NCI-H526 treated with DMSO at 0.1 percent for 48 hours (cell line): ENCODE measurements at places on chromosomes 16 and 17.

GRCh38 chr17:32124985-32125847, 17.1 kb upstream of the RHOT1 start:
- DNase-seq: no peak

- no peak for DNase-seq
These were observed 149.9 kb upstream of the PLCG2 start for GRCh38 chr16:81629034-81629802.

DNA sequence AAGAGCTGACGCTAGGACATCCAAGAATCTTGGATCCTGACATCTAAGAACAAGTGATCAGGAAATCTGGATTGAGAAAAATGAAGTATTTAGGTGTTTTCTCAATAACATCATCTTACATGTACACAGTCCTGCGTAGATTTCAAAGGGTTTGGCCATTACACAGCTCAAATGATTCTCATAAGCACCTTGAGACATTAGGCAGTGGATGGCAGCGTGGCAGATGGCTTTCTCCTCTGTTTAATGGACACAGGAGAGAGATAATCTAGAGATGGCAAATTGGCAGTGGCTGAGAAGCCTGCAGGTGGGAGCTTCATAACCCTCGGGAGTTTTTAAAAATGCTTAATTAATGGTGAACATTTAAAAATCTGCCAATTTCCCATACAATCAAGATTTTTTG, 137.5 kb downstream of the ZFHX3 start:
- DNase-seq: no peak

DNA sequence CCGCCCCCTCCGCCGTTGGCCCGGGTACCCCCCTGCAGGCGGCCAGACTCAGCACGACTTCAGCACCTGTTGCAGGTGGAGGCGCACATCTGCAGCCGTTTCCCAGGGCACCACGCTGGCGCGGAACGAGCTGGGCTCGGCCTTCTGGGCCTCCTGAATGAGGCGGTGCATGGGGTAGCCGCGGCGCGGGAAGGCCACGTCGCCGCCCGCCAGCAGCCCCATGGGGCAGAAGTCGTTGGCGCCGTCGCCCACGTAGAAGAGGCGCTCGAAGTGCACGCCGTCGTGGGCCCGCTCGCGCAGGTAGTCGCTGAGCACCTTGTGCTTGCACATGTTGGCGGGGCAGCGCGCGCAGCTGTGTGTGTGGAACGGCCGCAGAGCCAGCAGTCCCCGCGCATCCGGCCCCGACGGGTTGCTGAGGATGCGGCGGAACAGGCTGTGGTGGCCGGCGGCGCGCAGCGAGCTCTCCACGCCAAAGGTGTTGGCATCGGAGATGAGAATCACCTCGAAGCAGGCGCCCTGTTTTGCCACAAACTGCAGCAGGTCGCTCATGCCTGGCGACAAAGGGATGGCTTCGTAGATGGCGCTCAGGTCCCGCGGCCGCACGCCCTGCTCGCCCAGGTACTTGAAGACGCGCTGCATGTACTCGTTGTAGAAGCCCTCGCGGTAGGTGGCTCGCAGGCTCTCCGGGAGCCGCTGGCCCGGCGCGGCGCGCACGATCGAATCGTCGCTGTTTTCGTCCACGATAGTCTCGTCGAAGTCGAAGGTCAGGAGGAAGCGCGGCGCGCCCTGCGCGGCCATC, 6.2 kb downstream of the PHOSPHO1 start:
- DNase-seq: peak; percentile 14

- DNase-seq: no peak
These were observed 11.5 kb downstream of the MPRIP start for GRCh38 chr17:17053446-17054379.

GRCh38 chr16:56513972-56514371, 5.9 kb downstream of the BBS2 start:
- DNase-seq: peak; percentile 2

DNA sequence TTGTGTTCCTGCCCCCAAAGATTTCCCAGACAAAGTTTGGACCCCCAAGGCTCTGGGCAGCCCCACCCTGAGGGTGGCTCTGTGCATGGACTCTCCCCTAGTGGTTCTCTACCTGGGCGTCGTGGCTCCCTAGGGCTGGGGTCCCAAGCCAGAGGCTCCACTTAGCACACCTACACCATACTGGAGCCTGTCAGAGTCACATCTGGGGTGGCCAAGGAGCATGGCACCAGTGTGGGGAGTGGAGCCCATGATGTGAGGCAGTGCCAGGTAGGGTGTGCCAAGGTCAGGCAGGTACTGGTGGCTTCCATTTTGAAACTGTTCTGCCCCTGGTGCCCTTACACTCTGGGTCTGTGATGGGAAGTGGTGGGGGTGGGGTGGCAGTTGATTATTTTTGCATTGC, 109.9 kb upstream of the GNAO1 start:
- no peak for DNase-seq

GRCh38 chr17:69961501-69962145, 113.4 kb upstream of the KCNJ16 start:
- DNase-seq: no peak

GRCh38 chr17:64230791-64231408, 32.2 kb downstream of the TEX2 start:
- DNase-seq: no peak

DNA sequence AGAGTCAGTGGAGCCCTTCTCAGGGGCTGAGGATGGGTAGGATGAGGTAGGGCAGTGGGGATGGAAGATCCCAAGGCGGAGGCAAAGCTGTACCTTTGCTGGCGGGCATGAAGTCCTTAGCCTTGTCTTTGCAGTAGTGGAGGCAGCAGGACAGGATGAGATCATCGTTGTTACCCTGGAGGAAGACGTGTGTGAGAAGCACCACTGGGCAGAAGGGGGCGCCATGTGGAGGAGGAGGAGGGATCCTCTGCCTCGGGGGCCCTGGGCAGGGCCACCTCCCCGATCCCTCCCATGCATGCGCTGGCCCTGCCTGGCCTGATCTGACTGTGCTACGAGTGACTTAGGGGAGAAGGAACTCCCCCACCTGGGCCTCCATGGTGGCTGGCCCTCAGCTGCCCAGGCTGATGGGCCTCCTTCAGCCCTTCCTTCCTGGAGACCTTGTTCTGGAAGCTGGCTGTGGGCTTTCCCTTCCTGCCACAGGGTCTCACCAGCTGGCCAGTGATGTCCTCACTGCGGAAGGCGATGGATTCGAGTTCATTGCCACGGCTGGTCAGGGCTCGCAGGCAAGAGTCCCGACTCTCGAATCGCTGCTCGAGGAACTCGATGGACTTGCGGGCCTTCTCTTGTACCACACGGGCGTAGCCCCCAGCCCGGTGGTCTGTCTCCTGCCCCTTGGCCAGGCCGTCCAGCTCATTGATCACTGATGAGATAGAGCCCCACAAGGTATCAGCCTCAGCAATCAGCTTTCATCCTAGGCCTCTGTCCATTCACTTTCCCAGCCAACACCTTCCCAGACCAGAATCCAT, 10.3 kb downstream of the HIC1 start:
- DNase-seq: no peak

- no peak for DNase-seq
These were observed 918.7 kb downstream of the CDH11 start for GRCh38 chr16:64203126-64203525.

DNA sequence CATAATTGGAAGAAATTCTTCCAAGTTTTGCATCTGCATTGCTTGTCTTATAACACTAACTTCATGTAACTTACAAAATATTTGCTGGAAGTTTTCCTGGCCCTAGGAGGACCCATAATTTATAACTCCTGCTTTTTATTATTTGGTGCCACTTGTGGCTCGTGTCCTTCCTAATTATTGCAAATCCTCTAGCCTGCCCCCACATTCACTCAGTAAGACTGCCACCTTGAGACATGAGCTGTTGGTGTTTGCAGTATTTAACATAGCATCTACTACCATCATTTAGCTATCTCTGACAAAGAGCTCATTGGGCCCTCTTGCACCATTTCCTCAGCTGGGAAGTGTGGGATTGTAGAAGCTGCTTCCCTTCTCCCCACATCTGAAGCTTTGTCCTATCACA, 49.5 kb downstream of the FTO start:
- no peak for DNase-seq

- no peak for DNase-seq
These were observed 150.6 kb downstream of the CLEC16A start for GRCh38 chr16:11094857-11095565.

DNA sequence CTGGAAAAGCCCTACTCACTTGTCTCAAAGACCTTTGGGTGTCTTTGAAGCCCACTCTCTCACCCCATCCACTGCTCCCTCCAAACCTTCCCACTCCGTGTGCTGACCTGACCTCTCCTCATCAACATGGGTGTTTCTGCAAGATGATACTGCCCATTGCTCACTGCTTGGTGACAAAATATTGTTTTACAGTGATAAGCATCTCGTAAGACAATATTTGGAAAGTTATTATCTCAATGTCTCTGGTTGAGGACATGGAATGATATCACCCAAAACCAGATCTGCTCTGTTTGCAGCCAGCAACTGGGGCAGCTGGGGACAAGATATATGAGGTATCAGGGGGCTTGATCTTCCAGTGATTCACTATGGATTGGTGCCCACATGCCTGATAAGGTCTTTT, 195.8 kb downstream of the SALL1 start:
- no peak for DNase-seq

DNA sequence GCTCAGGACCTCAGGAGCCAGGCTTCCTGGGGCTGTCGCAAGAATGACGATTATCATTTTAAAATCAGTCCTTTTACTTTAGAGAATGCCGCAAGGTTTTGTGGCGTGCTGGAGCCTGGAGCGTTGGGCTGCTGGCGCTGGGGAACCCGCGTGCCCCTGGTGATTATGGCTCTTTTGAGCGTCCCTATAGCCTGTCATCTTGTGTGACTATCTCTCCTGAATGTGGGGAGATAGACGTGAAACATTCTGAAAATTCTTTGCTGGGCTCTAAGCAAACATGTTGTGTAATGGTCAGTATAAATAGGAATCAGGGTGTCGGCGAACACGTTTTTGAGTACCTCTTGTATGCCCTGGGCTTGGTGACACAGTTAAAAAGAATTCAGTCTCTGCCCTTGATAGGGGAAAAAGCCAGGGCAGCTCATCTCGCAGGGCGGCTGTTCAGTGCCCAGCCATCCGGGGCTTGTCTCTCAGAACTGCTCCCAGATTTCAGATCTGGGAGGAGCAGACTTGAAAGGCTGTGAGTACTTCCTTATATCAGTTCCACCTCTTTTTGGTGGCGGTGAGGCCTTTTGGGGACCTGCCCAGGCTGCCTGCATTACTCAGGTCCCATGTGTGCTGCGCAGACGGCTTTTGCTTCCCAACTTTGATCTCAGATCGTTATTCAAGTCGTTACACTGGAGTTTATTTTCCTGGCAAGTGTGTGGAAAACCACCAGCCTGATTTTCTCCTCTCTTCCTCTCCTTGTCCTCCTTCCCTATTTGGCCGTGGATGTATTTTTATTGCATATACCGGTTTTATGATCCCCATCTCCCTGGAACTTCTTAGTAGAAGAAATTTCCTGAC, 973 bp downstream of the SLC7A6 start:
- DNase-seq: peak; percentile 17

GRCh38 chr17:16935786-16936185, 36.1 kb downstream of the TNFRSF13B start:
- DNase-seq: no peak

- peak; percentile 7 for DNase-seq
These were observed 868 bp downstream of the KCNJ12 start for GRCh38 chr17:21376759-21377690.

DNA sequence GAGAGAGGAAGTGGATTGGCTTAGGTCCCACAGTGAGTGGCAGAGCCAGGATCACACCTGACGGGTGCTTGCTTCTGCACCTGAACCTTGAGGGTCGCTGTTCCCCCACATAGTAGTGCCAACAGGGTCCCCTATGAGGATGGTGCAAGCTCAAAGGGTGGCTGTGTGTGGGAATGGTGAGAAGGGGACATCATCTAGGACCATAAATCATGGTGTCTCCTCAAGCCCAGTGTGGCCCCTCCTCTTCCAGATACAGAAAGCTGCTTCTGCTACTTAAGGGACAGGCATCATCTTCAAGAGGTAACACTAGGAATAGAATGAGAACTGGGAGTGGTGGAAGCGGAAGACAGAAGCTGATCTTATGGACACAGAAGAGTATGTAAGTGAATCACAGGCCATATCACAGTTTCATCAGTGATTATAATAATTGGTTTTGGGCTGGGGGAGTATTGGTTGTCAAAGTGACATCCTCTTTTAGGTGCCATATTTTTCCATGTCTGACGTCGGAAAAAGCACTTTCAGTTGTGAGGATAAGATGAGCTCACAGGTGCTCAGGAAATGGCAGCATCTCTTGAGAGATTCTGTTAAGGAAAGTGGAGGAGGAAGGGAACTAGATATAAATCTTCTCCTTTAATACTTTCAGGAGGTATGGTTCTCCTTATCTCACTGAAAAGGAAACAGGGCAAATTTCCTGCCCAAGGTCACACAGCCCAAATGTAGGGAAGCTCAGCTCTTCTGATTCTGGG, 83.2 kb upstream of the HNF1B start:
- DNase-seq: no peak

- DNase-seq: no peak
These were observed 43.6 kb upstream of the CACNG5 start for GRCh38 chr17:66791347-66791746.

- DNase-seq: no peak
These were observed 1.1 kb downstream of the ACSF2 start for GRCh38 chr17:50426814-50427787.

- no peak for DNase-seq
These were observed 124.3 kb downstream of the NPIPB5 start for GRCh38 chr16:22634954-22635353.

DNA sequence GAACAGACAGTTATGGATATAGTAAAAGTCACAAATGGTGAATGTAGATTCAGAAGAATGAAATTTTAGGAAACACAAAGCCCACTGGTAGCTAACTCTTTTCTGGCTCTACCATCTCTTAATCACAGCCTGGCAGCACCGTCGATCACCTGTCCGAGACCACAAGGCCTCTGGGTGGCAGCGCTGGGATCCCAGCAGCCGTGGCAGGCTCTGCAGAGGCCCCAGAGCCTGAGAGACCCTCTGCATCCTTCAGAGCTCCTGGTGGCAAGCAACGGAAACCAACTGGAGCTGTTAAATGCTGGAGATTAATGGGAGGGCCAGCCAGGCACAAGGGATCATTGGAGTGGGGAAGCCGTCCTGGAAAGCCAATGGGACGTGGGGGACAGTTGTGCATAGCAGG, 26.3 kb downstream of the LAT start:
- no peak for DNase-seq

- no peak for DNase-seq
These were observed 17.4 kb upstream of the MTSS2 start for GRCh38 chr16:70703041-70703834.

GRCh38 chr17:80755650-80756405, 211.2 kb downstream of the RPTOR start:
- DNase-seq: no peak

GRCh38 chr16:56450275-56450985, 702 bp downstream of the NUDT21 start:
- DNase-seq: no peak
